GM04503 (cell line): ENCODE measurements at places on chromosomes 2 and 18.

DNA sequence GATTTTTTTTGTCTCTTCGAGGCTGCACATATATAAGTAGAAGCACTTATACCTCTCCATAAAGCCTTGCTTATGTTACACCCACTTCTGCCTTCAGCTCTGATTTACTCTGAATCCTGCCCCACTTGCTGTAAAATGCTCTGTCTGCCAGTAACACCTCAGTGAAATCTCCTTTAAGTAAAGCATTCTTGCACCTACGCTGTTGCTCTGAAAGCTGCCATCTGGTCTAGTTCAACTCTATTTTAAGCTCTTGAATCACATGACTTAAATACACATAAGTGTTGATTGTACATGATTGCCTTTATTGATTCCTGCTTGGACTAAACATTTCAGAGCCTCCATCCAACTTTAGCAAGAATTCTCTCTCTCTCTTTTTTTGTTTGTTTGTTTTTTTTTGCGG lies 609.0 kb upstream of the CELF4 start:
- DNase-seq, result no peak

DNA sequence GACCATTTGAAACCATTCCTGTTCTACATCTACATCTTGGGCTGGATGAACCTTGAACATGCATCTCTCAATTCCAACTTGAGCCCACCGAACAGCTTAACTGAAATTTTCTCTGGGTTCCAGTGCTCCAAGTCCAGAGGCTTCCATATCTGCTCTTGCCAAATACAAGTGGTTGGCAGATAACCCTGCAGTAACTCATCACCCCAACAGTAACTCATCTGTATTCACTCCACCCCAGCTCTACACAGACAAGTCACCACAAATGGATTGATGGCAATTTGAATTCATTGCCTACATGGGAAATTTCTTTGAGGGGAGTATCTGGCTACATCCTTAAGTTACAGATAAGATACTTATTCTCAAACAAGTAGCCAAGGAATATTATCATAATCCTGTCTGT lies 502.4 kb upstream of the TNP1 start:
- DNase-seq, result no peak

DNA sequence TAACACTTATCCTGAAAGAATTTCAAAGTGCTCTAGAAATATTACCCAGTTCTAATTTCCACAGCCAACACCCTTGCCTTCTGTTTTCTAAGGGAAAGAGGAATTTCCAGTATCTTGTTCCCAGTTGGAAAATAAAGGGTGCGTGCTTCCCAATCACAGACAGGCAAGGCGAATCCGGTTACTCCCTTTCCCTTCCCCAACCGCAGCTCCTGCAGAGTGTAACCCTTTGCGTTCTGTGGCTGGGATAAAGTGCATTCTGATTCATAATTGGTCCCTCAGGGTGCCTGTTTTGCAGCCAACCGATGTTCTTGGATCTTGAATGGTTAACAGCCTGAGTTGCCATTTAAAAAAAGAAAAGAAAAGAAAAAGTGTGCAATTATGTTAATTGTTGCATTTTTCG lies 40.6 kb upstream of the PGAP1 start:
- no peak for DNase-seq

DNA sequence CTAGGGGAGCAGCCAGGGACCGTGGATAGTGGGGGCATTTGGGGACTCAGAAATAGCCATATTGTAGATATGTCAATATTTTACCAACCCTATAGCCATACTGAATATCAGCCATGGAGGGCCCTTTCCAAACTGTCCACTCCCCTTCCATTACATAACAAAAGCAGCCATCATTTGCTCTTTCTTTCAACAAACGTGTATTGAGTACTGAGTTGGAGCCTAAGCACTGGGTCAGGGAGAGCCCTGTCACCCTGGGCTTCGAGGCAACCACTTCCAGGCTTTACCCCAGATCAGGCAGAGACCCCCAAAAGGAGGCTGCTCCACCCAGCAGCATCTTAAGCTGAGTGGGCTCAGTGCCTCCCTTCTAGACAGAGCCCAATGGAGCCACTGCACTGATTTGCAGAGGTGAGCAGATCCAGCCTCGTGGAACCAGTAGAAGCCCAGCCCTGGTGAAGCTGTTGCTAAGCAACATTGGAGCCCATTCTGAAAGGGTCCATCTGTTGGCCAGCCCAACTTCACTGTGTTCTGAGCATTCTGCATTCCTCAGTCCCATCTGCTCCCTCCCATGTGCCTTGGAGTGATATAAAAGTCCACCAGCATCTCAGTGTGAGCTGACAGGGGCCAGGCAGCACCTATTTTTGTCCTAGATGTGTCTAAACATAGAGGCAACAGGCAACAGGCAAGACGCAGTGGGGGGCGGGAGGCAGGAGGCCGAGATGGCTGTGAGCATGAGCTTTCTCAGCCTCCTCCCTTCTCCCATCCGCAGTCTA lies 112.1 kb downstream of the PLB1 start:
- no peak for DNase-seq

DNA sequence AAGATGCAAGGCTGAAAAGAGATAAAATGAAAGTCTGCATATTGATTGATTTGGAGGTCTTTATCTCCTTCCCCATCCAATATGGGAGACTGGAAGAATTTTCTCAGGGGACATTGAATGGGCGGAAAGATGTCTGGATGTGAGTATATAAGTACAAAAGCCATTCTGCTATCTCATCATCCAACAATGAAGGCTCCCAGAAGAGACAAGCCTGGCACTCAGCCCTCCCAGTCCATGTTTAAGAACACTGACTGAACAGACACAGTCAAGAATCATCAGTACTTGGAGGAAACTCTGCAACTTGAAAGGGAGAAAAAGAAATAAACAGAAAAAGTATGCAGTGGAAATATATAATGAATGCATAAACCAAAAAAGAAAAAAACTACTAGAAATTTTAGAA lies 80.9 kb downstream of the PTRHD1 start:
- DNase-seq, result no peak

DNA sequence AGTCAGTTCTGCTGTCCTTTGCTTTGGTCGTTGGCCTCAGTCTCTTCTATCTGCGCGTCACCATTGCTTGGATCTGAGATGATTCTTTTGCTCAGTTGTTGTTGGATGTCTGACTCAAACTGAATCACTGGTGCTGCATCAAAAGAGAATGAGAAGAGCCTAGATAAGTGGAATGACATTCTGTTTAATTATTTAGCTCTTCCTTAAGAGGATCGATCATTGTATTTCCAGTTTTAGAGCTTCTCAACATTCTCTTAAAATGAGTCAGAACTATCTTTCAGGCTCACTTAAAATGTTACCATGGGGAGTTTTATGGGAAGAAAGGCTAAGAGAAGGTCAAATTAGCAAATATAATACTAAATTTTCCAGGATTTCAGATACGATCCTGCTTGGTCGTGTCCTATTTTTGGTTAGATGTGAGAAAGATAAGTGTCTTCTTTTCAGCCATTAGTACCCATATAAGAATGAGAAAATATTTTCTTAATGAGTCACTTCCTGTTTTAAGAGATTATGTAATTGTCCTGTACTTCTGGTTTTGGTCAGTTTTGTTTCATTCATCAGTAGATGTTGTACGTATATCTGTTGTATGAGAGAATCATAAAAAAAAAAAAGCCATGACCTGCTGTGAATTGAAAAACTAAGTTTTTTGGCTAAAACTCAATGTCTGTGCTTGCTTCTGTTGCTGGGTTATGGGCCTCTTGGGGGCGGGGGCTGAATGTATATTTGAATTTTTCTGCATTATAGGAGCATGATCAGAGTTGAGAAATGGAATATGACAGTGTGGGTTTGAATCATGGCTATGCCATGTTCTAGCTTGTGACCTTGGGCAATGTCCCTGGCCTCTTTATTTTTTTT lies 31.6 kb upstream of the CASP10 start:
- peak; percentile 93 for DNase-seq

DNA sequence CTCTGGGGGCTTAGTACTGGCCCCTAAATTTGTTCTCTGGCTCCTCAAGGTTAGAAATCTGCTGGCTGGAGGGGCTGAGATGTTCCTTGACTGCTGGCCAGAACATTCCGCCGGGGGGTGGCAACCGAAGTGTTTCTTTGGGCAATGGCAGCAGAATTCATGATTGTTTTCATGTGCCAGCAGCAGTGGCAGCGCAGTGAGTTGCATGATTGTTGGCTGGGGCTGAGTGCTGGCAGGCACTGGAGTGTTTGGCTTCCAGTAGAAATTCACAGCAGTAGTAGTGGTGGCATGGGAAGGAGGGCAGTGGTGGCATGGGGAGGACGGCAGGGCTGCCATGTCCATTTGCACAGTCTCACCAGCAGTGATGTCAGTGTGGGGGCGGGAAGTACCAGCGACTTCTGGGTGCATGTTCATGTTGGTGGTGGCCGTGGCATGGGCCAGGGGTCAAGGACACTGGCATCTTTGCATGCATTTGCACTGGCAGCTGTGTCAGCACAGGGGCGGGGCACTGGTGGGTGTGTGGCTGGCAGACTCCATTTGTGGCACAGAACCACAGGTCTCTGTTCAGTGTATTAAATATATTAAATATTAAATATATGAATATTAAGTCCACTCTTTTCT lies 130.6 kb upstream of the CDH7 start:
- no peak for DNase-seq

DNA sequence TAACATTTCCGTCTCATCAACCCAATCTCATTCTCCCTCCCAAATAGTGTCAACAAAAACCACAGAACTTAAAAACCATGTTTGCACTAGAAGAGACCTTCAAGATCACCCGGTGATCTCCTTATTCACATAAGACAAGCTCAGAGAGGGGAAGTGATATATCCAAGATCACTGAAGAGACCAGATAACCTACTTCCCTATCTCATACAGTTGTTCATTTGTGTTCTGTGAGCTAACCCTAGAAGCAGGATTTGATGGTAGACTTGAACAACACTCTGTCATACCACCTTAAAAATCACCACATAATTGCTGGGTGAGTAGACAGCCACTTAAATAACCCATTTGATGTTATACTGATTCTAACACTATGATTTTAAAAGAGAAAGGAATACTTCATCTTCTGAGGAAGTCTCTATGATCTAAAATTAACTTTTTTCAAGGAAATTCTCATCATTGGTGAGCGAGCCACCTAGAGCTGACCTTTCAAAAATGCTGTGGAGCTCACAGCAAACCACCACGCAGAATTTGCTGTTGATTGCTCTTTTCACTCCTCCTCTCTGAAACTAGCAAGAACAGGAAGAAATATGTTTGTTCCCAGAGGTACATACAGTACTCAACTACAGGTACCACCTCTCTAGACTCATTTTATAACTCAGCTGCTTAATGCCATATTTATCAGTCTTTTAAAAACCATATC lies 15.1 kb downstream of the AAK1 start:
- DNase-seq, result no peak

GRCh38 chr2:30232801-30233130 lies 1.4 kb downstream of the LBH start:
- no peak for DNase-seq

- no peak for DNase-seq
Observed at GRCh38 chr2:1642066-1642861, 102.1 kb downstream of the PXDN start.

DNA sequence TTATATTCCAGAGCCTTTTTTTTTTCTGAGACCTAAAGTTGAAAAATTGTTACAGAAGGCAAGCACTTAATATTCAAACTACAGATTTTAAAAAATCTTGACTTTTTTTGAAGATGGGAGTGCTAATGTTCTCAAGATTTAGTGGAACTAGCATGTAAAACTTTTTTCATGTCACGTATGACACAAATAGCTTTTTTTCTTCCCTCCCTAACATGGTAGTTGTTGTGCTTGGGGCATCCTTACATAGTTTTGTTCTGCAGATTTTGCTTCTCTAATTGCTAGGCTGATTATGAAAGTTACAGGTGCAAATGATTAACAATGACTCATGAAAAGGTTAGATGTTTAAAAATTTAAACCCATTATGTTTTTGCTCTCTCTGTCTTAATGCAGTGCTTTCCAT lies 3.0 kb downstream of the EML6 start:
- no peak for DNase-seq

DNA sequence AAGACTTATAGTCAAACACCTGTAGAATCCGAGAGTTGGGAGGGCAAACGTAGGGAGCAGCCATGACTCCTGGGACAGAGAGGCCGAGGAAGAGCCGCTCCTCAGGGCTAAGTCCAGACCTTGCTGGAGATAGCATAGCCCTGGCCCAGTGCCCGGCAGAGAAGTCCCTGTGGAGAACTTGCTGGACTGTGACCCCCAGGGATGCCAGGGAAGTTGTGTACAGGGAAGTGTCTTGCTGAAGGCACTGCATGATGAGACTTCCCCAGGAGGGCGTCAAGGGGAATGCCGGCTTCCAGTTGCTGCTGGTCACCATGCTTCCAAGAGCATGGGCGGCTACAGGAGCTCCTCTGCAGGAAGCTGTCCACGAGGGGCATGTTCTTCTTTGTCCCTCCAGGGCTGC lies 8.6 kb upstream of the CNDP1 start:
- DNase-seq, result no peak

DNA sequence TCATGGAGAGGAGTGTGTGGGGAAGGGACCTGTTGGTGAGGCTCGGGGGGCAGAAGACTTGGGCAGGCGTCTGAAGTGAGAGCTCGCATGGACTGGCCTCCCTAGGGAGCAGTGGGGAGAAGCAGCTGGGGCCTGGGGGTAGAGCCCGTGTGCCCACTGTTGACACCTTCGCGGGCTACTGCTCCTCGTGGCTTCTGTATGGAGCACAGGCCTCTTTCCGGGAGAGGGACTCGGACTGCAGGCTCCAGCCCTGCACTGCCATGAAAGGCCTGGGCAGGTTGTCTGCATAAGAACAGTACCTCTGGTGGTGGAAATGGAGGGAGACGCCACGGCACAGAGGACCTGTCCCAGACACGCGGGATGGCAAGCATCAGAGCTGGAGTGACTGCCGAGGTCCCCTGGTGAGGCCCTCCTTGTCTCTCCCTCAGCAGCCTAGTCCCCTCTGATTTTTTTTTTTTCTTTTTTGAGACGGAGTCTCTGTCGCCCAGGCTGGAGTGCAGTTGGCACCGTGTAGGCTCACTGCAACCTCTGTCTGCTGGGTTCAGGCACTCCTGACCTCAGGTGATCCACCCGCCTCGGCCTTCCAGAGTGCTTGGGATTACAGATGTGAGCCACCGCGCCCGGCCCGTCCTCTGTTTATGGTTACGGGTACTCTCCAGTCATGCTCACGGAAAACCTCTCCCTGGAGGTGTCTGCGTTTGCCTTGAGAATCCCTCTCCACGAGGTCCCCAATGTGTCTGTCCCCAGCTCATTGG lies 44.7 kb upstream of the PTMA start:
- no peak for DNase-seq
